NCI-H187 (cell line): ENCODE measurements at places on chromosomes 3 and 15.

DNA sequence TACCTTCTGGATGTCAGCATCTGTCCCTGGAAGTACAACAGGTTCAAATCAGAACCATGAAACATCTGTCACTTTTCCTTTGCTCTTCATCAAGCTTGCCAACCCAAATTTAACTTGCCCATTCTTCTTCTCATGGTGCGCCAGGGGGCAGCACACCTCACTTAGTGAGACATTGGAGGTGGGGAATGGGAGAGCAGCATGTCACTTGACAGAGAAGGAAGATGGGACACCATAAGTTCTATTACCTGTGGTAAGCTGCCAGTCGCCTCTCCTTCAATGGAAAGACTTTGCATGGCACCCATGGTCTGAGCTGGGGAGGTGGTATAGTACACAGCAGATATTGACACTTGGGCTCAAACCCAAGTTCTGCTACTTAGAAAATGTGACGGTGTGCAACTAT, 2.9 kb downstream of the SCN5A start:
- DNase-seq = no peak

- DNase-seq = no peak
Measured at GRCh38 chr3:56536735-56537134, 20.2 kb upstream of the CCDC66 start.

GRCh38 chr3:169822983-169823382, 10.3 kb upstream of the LRRC34 start:
- no peak for DNase-seq

DNA sequence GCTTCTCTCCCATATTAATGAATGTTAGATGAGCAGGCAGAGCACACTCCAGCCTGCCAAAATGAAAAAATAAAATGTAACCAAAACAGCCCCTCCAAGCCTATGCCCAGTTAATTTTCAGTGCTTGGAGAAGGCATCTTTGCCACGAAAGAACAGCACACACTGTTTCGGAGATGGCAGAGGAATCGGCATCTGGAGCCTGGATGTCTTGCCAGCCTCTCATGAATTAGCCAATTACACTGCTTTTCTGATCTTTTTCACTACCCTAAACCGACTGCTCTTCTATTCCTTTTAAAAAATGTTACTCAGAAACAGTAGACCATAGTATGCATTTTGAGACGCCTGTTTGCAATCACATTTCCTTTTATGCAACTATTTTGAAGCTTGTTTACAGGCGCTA, 249.6 kb downstream of the TLE3 start:
- DNase-seq = no peak

DNA sequence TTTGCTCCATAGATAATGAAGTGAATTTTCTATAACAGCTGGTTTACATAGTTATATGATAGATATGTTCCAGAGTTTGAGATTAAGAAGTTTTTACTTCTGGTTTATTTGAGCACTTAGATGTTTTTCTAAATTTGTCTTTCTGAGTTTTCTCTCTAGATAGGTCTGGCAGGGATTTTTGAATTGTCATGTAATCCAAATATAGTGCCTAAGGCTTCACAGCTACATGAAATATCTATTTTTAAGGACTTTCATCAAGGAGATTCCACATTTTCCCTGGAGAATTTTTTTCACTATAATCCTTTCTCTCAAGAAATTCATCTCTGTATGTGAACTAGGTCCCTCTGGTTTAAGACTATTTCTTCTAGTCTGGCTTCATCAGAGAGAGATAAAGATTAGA, 12.0 kb downstream of the PPM1L start:
- DNase-seq = no peak

DNA sequence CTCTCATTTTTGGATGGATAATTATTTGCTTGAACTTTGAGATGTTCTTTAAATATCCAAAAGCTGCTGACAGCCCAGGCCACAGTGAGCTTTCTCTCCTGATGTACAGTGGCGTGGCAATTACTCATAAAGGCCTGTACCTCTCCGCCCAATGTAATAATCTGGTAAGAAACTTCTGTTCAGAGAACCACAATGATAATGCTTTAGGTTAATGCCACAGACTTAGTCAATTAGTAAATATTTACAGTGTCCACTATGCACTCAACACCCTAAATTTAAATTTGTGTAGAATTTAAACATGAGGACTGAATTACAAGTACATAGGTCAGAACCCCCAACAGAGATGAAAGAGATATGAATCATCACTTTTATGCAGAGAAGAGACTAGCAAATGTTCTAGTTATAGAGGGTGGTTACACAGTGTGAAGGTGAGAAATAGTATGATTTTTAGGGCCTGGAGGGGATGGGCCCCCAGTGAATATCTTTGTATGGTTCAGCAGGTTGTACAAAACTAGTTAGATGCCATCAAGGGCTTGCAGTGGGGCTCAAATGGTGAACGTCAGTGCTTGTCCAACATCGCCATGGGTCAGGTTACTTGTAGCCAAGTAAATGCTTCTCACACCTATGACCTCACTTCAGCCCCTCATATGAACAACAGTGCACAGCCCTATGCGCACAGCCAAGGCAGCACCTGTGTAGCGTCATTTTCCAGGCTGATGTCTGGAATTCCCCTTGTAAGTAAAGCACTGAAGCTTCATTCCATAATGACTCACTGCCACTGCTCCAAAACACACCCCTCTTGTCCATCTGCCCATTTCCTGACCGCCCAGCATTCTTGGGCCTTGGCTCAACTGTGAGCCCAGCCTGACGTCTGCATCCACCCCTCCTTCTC, 13.3 kb downstream of the ABHD2 start:
- no peak for DNase-seq

DNA sequence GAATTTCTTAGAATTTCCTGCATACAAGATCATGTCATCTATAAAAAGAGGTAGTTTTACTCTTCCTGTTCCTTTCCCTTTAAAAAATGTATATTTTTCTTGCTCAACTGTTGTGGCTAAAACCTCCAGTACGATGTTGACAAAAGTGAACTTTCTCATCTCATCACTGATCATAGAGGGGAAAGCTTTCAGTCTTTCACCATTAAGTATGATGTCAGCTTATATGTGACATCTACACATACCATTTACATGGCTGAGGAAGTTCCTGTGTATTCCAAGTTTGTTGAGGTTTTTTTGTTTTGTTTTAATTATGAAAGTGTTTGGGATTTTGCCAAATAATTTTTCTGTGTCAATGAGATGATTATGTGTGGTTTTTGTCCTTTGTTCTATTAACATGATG, 173.6 kb downstream of the PLD1 start:
- DNase-seq = no peak

- no peak for DNase-seq
Measured at GRCh38 chr3:187621881-187622280, 48.3 kb downstream of the SST start.

- no peak for DNase-seq
Measured at GRCh38 chr3:108389372-108389771, 93.0 kb downstream of the HHLA2 start.

DNA sequence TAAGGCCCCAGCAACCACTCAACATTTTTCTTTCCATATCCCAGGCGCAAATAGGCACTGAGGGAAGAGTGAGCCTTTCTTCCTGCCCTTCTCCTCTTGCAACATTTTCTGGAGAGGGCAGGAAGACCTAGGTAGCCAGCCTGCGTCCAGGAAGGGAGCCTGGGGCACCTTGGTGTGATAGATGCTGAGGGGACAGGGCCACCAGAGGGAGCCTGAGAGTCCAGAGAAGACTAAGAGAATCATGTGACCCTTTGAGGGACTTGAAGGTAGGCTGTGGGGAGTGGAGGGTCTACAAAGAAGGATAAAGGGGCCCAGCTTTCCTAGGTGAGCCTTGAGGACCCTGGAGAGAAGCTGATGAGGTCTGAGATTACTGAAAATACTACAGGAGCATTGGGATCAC, 346.6 kb downstream of the CNTN6 start:
- no peak for DNase-seq

GRCh38 chr15:95944193-95944592, 386.3 kb upstream of the NR2F2 start:
- DNase-seq = no peak

GRCh38 chr3:55641964-55642363, 154.9 kb upstream of the WNT5A start:
- DNase-seq = no peak

GRCh38 chr3:81242871-81243270, 518.6 kb downstream of the GBE1 start:
- no peak for DNase-seq

GRCh38 chr3:6799264-6799915, 61.5 kb upstream of the GRM7 start:
- DNase-seq = no peak

DNA sequence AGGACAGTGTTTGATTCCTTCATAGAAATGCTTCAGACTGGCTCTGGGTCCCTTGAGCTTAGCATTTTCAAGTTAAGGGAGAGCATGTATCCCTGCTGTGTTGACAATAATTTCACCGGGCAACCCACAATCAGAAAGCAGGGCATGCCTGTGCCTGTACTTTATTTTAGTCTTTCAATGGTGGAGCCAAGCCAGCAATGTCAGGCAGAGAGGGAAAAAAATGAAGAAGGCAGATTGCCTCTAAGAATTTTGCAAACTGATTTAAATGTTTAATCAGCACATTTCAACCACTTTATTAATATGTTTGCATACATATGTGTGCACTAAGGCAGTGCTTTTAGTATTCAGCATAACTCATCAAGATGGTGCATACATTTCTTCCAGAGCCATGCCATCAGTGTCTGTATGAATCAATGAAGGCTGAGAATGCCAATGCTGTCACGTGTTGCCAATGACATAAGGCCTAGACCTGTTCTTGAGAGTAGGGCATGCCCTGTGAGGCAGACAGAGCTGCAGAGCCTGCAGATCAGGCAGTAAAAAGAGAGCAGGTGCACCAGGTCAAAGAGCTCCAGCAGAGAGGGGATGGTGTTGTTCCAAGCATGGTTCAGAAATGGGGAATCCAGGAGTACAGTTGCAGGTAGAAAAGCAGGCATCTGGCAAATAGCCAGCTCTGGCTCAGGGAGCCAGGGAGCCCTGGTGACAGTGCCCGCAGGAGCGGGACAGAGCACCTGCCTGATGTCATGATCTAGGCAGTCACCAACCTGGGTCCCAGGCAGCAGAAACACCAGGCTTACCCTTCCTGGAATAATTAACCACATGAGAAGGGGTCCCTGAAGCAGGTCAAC, 508.5 kb downstream of the GABRG3 start:
- DNase-seq = no peak

DNA sequence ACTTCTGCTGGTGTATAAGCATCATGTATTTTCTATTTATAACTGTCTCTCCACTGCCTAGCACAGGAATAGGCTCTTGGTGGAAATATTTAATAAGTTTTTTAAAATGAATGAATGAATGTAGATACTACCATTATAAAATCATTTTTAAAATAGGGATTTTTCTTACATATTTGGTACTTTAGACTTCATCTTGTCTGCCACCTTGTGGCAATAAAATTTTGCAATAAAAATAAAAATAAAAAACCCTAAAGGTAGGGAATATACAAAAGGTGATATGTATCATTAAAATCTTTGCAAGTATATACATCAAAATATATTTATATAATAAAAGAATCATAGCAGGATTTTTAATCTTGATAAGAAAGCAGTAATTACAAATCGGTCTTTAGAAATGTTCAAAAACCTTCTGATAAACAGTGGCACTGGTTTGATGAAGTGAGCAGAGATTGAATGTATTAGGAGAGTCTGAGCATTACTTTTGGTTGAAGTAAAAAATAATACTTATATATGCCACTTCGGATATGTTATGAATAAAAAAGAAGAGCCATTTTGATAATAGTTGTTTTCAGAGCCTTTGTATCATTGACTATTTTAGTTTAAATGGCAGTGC, 95.2 kb downstream of the SPATA16 start:
- no peak for DNase-seq
